Activated CD8-positive, alpha-beta T cell treated with anti-CD3 and anti-CD28 coated beads for 36 hours (primary cell): ENCODE measurements at places on chromosomes 1 and 21. TPM values are rescaled to one million over a fixed set of nuclear protein-coding genes. Genes with fewer than 3 reads are reported as not detected.

DNA sequence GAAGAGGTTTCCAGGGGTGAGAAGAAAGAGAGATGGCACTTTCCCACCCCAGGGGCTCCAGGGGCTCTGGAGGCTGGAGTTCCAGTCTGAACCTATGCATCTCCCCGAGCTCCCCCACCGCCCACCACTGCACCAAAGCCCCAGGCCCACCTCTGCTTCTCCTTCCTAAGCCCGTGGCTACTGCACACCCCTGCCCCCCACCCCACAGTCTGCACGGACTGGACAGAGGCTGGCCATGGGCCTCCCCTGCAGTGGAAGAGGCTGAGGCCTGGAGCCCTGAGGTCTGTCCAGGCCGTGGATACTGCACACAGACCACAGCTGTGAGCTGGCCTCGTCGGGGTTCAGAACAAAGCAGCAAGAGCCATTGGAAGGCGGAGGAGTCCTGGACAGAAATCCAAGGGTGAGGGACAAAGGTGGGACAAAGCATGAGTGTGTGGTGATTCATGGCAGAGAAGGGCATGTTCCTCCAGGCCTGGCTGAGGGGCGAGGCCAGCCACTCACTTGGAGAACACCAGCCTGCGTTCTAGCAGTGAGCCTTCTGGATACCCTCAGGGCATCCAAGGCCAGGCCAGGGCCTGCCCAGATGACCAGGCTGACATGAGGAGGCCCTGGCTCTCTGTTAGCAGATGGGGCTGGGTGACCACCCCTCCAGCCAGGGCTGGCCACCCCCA lies 244.8 kb upstream of the VAMP3 start:
- H3K4me1 ChIP-seq = no peaks in the 10 kb centered on the region
- H3K36me3 ChIP-seq = no peaks in the 10 kb centered on the region
- H3K4me3 ChIP-seq = no peak overlapping the region
- no peak overlapping the region for H3K27ac ChIP-seq
- peaks cover 4% of the 10 kb centered on the region for H3K27me3 ChIP-seq
- no peak for DNase-seq

GRCh38 chr1:213600879-213601278 lies 386.9 kb upstream of the PROX1 start:
- H3K27ac ChIP-seq = no peak overlapping the region
- no peaks in the 10 kb centered on the region for H3K4me1 ChIP-seq
- H3K27me3 ChIP-seq = no peaks in the 10 kb centered on the region

GCSAML gene
- total RNA-seq = 0.27 TPM

- no peaks in the 10 kb centered on the region for H3K36me3 ChIP-seq
- no peak overlapping the region for H3K4me3 ChIP-seq
- no peak for DNase-seq
- no peaks in the 10 kb centered on the region for H3K4me1 ChIP-seq
Observed at GRCh38 chr1:217524787-217525520, 105.9 kb downstream of the GPATCH2 start.

DNA sequence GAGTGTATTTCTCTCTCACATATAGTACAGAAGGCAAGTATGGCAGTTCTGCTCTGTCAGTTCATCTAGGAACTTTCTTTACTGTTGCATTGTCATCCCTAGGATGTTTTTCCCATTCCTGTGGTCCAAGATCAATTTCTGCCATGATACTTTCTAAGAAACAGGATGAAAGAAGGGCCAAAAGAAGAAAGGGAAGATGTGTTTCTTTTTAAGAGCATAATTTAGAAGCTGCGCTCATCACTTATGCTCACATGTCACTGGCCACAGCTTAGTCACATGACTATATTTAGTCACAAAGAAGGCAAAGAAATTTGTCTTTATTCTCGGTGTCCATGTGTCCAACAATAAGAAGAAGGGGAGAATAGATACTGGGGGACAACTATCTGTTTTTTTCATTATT lies 7.0 kb upstream of the MAST2 start:
- no peak overlapping the region for H3K27ac ChIP-seq
- DNase-seq = no peak
- no peaks in the 10 kb centered on the region for H3K4me1 ChIP-seq
- H3K36me3 ChIP-seq = no peaks in the 10 kb centered on the region
